Spleen (tissue), 13 donors: ENCODE measurements at places on chromosomes 5 and 9. TPM values are rescaled to one million over a fixed set of nuclear protein-coding genes. Genes with fewer than 3 reads are reported as not detected.

DNA sequence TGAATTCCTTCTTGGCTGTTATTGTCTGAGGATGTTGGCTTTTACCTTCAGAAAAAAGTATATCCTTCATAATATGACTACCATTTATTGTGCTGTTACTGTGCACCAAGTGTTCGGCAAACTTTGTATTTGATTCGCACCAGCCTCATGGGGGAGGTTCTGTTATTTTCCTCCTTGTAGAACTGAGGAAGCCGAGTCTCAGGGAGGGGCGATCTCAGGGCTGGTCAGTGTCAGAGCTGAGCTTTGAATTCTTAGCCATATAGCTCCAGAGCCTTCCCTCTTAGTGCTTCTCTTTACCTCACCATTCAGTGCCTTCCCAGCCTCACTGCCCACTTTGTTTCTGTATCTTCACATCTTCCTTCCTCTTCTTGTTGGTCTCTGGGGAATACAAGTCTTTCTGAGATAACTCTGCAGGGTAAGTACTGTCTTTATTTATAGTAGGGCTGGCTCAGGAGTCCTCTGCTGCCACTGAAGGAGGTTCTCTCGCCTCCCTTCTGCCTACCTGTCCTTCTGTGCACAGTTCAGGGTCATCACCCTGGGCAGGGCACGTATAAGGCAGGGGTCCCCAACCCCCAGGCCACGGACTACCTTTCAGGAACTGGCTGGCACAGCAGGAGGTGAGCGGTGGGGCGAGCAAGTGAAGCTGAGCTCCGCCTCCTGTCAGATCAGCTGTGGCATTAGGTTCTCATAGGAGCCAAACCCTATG lies 48.4 kb downstream of the GALNT10 start:
- peak; percentile 84 for DNase-seq

GRCh38 chr5:107430071-107430625 lies 240.6 kb downstream of the EFNA5 start:
- no peak for DNase-seq

DNA sequence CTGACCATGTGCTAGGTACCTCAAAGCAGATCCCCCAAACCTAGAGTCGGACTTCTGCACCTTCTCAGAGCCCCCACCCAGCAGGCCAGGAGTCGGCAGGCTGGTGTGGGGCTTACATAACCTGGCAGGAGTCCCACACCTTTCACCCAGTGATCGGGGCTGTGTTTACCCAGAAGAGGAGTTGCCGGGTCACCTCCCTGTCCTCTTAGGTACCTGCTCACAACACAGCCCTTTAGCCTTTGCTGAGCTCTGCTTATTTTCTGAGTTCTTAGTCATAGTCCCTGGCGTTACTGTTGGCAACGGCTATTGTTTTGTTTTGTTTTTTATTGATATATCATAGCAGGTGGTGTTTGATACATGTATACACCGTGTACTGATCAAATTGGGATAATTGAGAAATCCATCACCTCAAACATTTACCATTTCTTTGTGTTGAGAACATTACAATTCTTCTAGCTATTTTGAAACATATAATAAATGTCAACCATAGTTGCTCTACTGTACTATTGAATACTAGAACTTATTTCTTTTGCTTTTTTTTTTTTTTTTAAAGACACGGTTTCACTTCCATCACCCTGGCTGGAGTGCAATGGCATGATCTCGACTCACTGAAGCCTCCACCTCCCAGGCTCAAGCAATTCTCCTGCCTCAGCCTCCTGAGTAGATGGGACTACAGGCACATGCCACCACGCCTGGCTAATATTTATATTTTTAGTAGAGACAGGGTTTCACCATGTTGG lies 10.4 kb upstream of the EEIG1 start:
- no peak for DNase-seq

DNA sequence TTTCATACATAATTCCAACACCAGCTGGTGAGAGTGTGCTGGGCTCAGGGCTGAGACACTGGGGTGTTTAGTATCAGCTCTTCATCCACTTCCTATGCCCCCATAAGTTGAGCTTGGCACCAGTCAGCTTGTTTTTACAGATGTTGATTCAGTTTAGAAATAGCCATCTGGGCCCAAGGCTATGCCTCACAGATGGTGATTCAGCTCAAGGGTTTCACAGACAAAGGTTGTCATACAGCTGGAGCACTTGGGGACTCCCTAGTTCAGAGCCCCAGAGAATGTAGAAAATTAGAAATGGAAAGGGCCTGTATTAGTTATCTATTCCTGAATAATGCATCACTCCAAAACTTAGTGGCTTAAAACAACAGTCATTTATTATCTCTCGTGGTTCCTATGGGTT lies 10.3 kb upstream of the CRHBP start:
- DNase-seq: no peak

DNA sequence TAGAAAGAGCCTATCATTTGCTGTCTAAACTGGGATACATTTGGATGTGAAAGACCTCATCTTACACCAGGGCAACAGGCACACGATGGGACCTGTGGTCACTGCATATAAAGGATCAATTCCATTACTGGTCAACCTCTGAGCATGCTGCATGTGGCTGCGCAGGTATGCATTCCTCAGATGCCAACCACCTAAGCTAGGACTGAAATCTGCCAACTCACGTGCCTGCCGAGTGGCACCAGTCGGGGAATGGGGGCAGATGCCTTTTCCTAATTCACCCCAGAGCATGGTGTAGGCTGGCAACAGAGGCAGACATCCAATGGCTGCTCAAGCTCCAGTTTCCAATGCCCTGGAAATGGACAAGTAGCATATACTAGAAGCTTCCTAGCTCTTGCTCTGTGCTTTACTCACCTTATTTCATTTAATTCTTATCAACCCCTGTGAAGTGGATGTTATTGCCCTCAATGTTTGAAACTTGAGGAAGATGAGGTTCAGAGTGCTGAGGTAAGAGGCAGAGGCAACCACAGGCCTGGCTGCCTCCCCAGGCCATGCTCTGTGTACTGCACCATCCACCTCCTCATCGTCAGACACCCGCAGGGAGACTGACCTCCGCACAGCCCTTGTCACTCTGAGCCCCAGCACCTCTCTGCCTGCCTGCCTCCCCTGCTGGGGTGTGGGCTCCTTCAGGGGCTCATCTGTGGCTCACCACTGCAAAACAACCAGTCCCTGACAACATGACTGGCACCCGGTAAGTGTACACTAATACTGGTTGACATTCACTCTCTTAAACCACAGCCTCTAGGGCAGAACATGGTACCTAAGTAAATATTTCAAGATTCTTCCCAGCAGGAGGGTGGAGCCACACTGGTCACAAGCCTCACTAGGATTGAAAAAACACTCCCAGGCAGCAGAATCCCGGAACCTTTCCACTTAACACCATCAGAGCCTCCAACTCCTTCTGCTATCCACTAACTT lies 228.5 kb downstream of the CRB2 start:
- DNase-seq: no peak

GRCh38 chr5:89110916-89111646 lies 228.1 kb upstream of the MEF2C start:
- no peak for DNase-seq

- DNase-seq: no peak
Measured at GRCh38 chr9:132637351-132637750, 32.4 kb downstream of the DDX31 start.

DNA sequence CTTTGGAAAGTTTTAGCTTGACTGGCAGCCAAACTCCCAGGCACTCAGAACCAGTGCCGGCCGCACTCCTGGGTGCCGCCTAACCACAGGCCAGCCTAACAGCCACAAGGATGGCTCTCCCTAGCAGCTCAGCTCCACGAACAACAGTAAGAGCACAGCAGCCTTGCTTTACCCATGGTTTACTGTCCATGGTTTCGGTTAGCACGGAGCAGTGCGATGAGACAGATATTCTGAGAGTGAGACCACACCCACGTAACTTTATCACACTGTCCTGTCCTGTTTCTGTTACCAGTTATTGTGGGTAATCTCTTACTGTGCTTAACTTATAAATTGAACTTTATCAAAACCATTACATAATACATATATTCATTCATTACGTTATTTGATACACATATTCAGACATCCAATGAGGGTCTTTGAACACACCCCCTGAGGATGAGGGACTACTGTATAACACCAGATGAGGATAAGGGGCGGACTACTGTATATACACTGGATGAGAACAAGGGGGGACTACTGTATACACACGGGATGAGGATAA lies 12.4 kb downstream of the CLPTM1L start:
- DNase-seq: peak; percentile 23

GRCh38 chr5:179162351-179163235 lies 102.4 kb downstream of the ZNF354C start:
- DNase-seq: peak; percentile 45

DNA sequence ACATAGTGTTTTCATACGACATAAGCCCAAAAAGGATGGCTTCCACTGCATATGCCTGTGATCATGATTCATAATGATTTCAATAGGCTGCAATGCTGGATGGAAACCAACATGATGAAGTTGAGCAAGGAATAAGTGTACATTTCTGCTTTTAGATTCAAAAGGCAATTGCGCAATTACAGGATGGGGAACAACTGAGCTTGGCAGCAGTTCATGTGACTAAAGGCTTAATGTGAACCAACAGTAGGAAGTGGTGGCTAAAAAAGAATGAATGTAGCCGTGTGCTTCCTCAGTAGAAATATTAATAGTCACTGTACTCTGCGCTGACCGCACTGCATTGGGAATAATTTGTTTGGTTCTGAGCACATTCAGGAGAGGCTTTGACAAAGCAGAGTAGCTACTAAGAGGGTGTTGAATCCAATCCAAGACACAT lies 51.2 kb downstream of the SLC1A3 start:
- DNase-seq: no peak

- no peak for DNase-seq
Measured at GRCh38 chr9:79572032-79572607, 355 bp downstream of the TLE4 start.

DNA sequence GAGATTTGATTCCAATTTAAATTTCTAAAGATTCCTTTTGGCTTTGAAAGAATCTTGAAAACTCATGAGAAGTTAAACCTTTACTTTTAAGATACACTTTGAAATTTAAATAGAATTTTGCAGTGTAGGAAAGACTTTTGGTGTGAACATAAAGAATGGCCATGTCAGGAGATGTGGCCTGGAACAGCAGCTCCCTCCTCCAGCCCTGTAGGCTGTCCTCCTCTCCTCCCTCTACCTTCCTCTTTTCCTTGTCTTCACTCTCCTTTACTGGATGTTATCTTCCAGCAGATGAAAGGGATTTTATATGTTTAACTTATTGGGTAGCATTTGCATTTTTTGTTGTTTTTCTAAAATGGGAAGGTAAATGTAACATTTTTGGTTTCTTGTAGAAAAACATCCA lies 18.9 kb downstream of the ASPN start:
- no peak for DNase-seq

GRCh38 chr5:96933764-96934707 lies 1.8 kb upstream of the LNPEP start:
- no peak for DNase-seq

- no peak for DNase-seq
Measured at GRCh38 chr9:18352711-18353110, 121.2 kb upstream of the ADAMTSL1 start.

GRCh38 chr5:36763454-36763853 lies 113.1 kb upstream of the NIPBL start:
- DNase-seq: no peak

DNA sequence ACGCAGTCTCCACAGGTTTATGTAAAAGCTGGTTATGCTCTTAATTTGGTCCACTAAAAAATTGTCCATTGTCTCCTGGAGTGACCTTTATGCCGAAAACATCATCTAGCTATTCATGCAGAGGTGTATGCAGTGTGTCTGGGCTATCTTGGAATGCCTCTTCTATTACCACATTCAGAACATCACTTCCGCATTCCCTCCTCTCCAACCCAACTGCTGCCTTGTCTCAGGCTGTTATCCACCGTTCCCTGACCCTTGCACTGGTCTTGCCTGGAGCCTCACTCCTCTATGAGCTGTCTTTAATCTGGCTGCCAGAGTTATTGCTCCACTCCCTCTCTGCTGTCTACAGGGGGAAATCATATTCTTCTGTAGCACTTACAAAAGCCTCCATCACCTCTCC lies 214.1 kb upstream of the ANKRD55 start:
- DNase-seq: no peak

- no peak for DNase-seq
Measured at GRCh38 chr5:60349891-60350415, 350.0 kb downstream of the DEPDC1B start.

DNA sequence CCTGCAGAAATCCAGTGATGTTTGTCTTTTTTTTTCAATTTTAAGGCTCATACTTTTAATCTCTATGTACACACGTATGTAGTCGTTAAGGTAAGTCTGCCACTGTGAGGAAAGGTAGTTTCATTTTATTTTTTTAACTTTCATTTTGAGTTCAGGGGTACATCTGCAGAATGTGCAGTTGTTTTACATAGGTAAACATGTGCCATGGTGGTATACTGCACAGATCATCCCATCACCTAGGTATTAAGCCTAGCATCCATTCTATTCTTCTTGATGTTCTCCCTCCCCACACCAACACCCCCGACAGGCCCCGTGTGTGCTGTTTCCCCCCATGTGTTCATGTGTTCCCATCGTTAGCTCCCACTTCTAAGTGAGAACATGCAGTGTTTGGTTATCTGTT lies 19.7 kb downstream of the MUSK start:
- no peak for DNase-seq

DNA sequence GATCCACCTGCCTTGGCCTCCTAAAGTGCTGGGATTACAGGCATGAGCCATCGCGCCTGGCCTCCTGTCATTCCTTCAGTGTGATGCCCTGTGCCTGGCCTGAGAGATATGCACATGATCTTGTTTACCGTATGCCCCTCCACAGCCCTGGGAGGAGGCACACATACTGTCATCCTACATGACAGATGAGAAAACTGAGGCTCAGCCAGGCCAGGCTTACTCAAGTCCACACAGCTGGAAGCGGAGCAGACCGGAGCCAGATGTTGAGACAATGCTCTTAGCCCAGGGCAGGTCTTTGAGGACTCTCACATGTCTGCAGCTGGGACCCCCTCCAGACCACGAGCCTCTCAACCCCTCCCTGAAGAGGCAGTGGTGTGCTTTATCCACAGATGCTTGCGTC lies 38.7 kb upstream of the SH3PXD2B start:
- DNase-seq: no peak

GRCh38 chr9:137293094-137293481 lies 9.0 kb downstream of the NRARP start:
- DNase-seq: no peak

- no peak for DNase-seq
Measured at GRCh38 chr5:77102549-77102948, 15.5 kb upstream of the ZBED3 start.

DNA sequence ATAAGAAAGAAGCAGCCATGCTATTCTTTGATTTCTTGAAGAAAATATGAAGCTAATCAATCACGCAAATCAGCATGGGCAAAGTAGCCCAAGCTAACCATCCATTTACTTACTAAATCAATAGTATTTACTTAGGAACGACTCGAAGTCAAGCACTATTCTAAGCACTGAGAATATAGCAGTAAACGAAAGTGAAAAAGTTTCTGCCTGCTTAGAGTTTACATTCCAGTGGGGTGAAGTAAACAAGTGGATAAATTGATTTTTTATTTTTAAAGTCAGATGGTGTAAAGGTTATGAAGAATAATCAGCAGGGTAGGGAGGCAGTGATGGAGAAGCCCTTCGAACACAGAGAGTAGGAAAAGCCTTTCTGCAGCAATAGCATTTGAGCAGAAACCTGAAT lies 5.5 kb downstream of the TSTD2 start:
- DNase-seq: no peak

CDKN2AIPNL gene
- 42.7 TPM for polyA plus RNA-seq

ECSCR gene
- polyA plus RNA-seq: 14.1 TPM

GRXCR2 gene
- polyA plus RNA-seq: not detected

HABP4 gene
- polyA plus RNA-seq: 6.8 TPM

ELOVL7 gene
- polyA plus RNA-seq: 0.51 TPM

IRX4 gene
- polyA plus RNA-seq: not detected

OLFML2A gene
- 3.0 TPM for polyA plus RNA-seq

MSMP gene
- 0.63 TPM for polyA plus RNA-seq

IFNA16 gene
- not detected for polyA plus RNA-seq

ANKRD55 gene
- 0.42 TPM for polyA plus RNA-seq
